Astrocyte (in vitro differentiated cells and primary cell): ENCODE measurements at places on chromosomes 3 and 15. TPM values are rescaled to one million over a fixed set of nuclear protein-coding genes. Genes with fewer than 3 reads are reported as not detected.

DNA sequence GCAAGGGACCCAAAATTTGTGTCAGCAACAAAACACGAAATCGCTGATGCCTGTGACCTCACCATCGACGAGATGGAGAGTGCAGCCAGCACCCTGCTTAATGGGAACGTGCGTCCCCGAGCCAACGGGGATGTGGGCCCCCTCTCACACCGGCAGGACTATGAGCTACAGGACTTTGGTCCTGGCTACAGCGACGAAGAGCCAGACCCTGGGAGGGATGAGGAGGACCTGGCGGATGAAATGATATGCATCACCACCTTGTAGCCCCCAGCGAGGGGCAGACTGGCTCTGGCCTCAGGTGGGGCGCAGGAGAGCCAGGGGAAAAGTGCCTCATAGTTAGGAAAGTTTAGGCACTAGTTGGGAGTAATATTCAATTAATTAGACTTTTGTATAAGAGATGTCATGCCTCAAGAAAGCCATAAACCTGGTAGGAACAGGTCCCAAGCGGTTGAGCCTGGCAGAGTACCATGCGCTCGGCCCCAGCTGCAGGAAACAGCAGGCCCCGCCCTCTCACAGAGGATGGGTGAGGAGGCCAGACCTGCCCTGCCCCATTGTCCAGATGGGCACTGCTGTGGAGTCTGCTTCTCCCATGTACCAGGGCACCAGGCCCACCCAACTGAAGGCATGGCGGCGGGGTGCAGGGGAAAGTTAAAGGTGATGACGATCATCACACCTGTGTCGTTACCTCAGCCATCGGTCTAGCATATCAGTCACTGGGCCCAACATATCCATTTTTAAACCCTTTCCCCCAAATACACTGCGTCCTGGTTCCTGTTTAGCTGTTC is 34.9 kb downstream of the CHDH start:
- H3K27me3 ChIP-seq = no peaks in the 10 kb centered on the region
- no peaks in the 10 kb centered on the region for H3K36me3 ChIP-seq
- no peak for DNase-seq
- H3K27ac ChIP-seq = no peak overlapping the region

GRCh38 chr3:80519436-80519835 is 751.6 kb upstream of the ROBO1 start:
- no peak overlapping the region for H3K4me3 ChIP-seq
- H3K27me3 ChIP-seq = no peaks in the 10 kb centered on the region
- H3K4me1 ChIP-seq = no peaks in the 10 kb centered on the region
- H3K36me3 ChIP-seq = no peaks in the 10 kb centered on the region
- no peak for DNase-seq
- H3K27ac ChIP-seq = no peak overlapping the region

DNA sequence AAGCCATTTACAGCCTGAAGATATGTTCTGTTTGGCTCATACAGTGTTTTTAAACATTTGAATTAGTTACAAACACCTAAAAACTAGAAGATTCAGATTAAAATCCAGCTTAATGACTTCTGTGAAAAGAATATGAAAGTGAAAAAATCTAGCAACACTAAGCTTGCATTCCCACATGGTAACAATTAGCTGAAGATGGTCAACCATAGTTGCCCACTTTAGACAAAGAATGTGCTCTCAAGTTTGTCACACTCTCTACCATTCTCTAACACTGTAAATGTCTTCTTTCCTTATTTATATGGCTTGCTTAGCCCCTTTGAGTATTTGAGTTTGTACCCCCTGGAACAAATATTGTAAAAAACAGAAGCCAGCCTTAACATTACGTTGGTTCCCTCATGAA is 32.7 kb downstream of the HDGFL3 start:
- H3K27ac ChIP-seq = no peak overlapping the region
- no peak overlapping the region for H3K4me3 ChIP-seq
- no peaks in the 10 kb centered on the region for H3K36me3 ChIP-seq
- no peaks in the 10 kb centered on the region for H3K27me3 ChIP-seq
- no peak for DNase-seq

The LEKR1 gene
- 0.27 and 0.43 TPM in 2 replicates for total RNA-seq

- no peaks in the 10 kb centered on the region for H3K27me3 ChIP-seq
- H3K36me3 ChIP-seq = peaks cover 6% of the 10 kb centered on the region
- no peaks in the 10 kb centered on the region for H3K4me1 ChIP-seq
- no peak overlapping the region for H3K4me3 ChIP-seq
- H3K27ac ChIP-seq = no peak overlapping the region
- DNase-seq = no peak
Observed at GRCh38 chr3:27345493-27345892, 23.7 kb downstream of the NEK10 start.

DNA sequence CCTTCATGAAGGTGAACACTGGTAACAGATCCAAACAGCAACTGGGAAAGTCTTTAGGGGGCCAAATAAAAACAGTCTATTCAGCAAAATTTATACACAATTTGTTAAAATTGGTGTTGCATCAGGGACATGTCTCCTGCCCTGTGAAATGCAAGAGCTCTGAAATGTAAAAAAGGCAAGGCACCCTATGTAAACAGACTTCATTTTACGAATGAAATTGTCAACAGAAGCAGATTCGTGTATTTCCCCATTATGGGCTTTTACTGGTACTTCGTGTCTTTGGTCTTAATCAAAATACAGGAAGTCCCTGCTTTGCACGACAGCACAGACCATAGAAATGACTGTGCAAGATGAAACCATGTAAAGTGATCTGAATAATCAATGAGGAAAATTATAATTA is 127.3 kb upstream of the THBS1 start:
- no peak for DNase-seq
- H3K27me3 ChIP-seq = no peaks in the 10 kb centered on the region
- no peak overlapping the region for H3K27ac ChIP-seq
- no peaks in the 10 kb centered on the region for H3K4me1 ChIP-seq
- no peak overlapping the region for H3K4me3 ChIP-seq

DNA sequence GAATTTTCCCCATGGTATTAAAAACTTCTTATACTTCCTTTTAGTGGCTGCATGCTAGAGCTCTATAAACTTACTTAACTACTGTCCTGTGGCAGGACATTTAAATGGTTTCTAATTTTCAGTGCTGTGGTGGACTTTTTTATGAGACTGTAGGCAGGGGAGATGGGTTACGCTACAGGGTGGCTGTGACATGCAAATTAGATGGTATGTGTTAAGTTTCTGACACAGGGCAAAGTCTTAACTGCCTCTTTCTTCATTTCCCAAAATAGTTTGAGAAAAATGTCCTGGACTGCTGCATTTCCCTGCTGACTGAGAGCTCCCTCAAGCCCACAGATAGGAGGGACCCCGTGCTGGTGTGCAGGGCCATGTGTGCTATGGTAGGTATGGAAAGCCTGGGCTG is 22.0 kb downstream of the TGM4 start:
- no peaks in the 10 kb centered on the region for H3K27me3 ChIP-seq
- H3K4me3 ChIP-seq = no peak overlapping the region
- H3K36me3 ChIP-seq = no peaks in the 10 kb centered on the region
- peaks cover 14% of the 10 kb centered on the region for H3K4me1 ChIP-seq

DNA sequence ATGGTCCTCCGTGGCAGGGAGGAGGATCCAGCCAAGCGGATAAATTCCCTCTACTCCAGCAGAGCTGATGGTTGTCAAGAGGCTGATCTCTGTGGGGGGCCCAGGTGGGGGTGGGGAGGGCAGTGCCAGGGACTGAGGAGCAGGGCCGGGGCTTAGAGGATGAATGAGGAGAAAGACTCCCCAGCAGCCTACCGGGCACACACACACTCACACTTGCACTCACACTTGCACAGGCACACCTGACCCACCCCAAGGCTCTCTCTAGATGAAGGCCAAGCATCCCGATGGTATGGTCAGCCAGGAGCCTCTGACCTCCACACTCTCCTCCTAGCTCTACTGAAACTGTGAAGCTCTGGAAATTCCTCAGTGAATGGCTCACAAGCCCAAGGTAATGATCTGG is 131.3 kb upstream of the PRR20G start:
- DNase-seq = no peak
- H3K4me3 ChIP-seq = no peak overlapping the region
- H3K4me1 ChIP-seq = no peaks in the 10 kb centered on the region
- no peaks in the 10 kb centered on the region for H3K36me3 ChIP-seq
- no peak overlapping the region for H3K27ac ChIP-seq

DNA sequence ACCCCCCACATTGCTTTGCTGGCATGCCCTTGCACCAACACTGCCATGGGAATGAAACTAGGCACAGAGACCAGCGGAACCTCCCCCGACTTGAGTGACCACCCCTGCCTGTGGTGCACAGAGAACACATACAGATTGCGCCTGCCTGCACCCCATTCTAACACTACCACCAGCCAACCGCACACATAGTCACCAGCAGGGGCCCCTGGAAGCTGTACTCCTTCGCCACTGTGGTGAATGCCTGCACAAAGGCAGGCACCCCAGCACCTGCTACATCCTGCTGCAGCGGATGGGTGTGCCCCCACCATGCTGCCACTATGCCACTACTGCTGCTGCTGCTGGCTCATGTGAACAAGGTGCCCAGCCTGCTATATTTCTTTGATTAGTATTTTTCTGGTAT is 27.4 kb upstream of the DNAAF4 start:
- H3K36me3 ChIP-seq = no peaks in the 10 kb centered on the region
- peaks cover 4% of the 10 kb centered on the region for H3K4me1 ChIP-seq
- H3K4me3 ChIP-seq = no peak overlapping the region
- no peaks in the 10 kb centered on the region for H3K27me3 ChIP-seq
- no peak overlapping the region for H3K27ac ChIP-seq
- no peak for DNase-seq

DNA sequence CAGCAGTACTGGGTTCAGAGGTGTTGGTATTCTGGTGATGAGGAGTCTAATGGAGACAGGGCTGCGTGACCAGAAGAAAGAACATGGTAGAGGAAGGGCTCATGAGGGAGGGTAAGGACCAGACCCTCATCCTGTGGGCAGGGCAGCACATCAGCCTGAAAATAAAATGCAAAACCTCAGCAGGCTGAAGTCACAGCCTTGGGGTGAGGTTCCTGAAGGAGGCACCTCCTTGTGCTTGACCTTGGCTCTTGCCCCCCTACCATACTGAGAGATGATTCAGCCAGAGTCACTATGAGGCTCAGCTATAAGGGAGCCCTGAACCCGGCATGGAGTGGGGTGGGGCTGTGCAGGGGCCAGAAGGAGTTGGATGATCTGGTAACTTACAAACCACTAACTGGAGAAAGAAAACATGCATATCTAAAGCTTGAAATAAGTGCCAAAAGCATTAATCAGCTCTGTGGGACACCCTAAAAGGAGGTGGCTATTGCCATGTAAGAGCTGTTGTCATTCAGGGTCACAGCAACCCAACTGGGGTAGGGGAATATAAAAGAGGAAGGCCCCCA is 60.2 kb downstream of the CORO2B start:
- no peaks in the 10 kb centered on the region for H3K36me3 ChIP-seq
- H3K27ac ChIP-seq = no peak overlapping the region
- H3K4me3 ChIP-seq = no peak overlapping the region
- peaks cover 59% of the 10 kb centered on the region for H3K4me1 ChIP-seq
- DNase-seq = peak; percentile 72

DNA sequence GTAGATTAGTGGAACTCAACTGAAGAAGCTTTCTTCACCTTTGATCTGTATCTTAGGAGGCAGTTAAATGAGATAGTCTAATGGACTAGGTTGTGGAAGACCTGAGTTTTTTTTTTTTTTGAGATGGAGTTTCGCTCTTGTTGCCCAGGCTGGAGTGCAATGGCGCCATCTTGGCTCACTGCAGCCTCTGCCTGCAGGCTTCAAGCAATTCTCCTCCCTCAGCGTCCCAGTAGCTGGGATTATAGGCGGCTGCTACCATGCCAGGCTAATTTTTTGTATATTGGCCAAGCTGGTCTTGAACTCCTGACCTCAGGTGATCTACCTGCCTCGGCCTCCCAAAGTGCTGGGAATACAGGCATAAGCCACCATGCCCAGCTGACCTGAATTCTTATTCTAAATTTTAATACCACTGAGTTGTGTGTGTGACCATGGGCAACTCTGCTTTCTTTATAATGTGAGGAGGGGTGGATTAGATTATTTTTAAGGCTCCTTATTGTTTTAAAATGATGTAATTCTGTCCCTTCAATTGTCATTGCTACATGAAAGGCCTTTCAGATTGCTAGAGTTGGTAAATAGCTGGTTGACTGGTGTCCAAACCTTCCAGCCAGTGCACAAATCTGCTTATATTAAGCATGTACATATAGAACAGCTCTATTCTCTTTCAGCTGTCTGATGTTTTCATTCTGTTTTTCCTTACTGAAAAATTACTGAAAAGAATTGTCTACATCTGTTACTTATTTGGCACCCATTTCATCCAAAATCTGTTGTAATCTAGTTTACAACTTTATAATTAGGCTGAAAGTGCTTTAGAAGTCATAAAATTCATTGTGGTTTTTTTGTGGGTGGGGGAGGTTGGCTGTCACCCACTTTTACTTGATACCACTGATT is 2.3 kb downstream of the LNP1 start:
- no peaks in the 10 kb centered on the region for H3K27me3 ChIP-seq
- H3K27ac ChIP-seq = no peak overlapping the region
- H3K36me3 ChIP-seq = no peaks in the 10 kb centered on the region
- H3K4me3 ChIP-seq = peak overlapping the region; percentile 82
- peaks cover 11% of the 10 kb centered on the region for H3K4me1 ChIP-seq

DNA sequence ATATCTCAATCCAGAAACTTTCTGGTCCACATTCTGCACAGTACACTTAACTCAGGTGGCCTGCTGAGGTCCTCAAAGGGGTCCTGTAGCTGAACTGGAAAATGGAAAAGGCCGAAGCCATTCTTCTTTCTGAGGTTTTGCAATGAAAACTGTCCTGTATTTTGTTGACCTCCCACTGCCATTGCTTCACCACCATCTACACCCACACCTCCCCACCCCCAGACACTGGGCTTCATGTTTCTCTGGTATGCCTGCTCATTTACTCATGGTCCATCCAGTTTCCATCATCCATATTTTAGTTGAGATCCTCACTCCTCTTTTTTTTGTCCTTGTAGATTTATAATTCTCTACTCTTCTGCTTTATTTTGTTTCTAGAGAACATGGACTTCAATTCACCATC is 115.7 kb upstream of the SLC24A5 start:
- no peak overlapping the region for H3K27ac ChIP-seq
- H3K4me1 ChIP-seq = no peaks in the 10 kb centered on the region
- no peak for DNase-seq
- H3K27me3 ChIP-seq = no peaks in the 10 kb centered on the region
- no peaks in the 10 kb centered on the region for H3K36me3 ChIP-seq

The CDAN1 gene
- 10.7 and 14.6 TPM in 2 replicates for total RNA-seq

DNA sequence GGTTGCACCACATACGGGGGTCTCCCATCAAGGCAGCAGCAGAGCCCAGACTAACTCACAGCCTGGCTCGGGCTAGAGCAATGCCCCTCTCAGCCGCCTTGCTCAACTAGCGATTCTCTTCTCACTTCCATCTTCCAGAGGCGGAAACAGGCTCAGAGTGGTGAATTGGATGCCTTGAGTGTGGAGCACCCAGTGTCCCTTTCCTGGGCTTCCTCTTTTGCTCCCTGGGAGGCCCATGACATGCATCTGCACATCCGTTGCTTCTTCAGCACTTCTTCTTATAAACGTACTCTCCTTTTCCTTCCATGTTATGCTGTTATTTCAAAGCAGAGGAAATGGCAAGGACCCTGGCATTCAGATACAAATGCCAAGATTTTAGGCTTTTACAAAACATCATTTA is 2.1 kb upstream of the IQSEC1 start:
- H3K4me1 ChIP-seq = peaks cover 6% of the 10 kb centered on the region
- H3K36me3 ChIP-seq = no peaks in the 10 kb centered on the region
- no peak overlapping the region for H3K27ac ChIP-seq
- no peak overlapping the region for H3K4me3 ChIP-seq
- peaks cover 48% of the 10 kb centered on the region for H3K27me3 ChIP-seq

The ECT2 gene
- total RNA-seq = 14.9 and 16.4 TPM in 2 replicates

The TMEM266 gene
- total RNA-seq = 0.36 TPM in 2 replicates

- peaks cover 23% of the 10 kb centered on the region for H3K4me1 ChIP-seq
- DNase-seq = peak; percentile 100
- H3K27ac ChIP-seq = peak overlapping the region; percentile 74
- no peak overlapping the region for H3K4me3 ChIP-seq
Observed at GRCh38 chr3:171967932-171968678, 71.3 kb upstream of the FNDC3B start.
